Large intestine (tissue), 12 donors: ENCODE measurements at places on chromosomes 3 and 15. TPM values are rescaled to one million over a fixed set of nuclear protein-coding genes. Genes with fewer than 3 reads are reported as not detected.

DNA sequence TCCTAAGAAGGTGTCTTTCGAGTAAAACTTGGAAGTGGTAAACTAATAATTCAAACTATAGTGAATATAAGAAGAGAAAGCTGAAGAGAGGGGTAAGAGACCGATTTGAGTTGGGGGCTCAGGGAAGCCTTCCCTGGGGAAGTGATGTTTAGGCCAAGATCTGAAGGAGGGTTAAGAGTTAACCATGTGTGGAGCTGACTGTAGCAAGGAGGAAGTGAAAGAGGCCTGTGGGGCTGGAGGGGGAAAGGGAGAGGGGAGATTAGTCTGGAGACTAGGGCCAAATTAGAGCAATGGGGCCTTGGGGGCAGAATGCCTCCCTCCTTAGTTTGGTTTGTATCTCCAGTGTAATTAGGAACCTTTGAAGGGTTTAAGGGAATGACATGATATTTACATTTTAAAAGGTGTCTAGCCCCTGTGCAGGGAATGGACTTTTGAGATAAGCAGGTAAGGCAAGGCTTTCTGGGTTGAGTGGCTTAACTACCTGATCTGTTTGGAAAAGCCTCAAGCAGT is 2.2 kb downstream of the ZNF592 start:
- peaks cover 44% of the 10 kb centered on the region for H3K4me1 ChIP-seq
- peak overlapping the region; percentile 0 for H3K4me3 ChIP-seq
- no peaks in the 10 kb centered on the region for H3K27me3 ChIP-seq
- no peaks in the 10 kb centered on the region for H3K36me3 ChIP-seq

DNA sequence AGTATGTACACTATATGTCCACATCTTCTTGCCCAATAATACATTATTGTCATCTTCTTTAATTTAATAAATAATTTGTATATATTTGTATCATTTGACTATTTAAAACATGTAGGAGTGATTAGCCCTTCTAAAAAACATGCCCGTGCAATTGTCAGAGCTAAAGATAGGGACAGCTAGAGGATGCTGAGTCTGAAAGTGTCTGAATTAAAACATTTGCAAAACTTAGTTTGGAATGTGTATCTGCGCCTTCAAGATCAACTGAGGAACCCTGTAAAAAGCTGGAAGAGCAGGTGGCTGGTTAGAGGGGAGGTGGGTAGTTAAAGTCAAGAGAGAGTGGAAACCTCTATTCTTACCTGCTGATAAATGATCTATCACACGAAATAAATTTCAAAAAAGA is 4.7 kb downstream of the SLITRK3 start:
- no peak overlapping the region for H3K27ac ChIP-seq
- peaks cover 50% of the 10 kb centered on the region for H3K27me3 ChIP-seq
- no peaks in the 10 kb centered on the region for H3K36me3 ChIP-seq
- peaks cover 25% of the 10 kb centered on the region for H3K4me1 ChIP-seq
- no peak overlapping the region for H3K4me3 ChIP-seq

DNA sequence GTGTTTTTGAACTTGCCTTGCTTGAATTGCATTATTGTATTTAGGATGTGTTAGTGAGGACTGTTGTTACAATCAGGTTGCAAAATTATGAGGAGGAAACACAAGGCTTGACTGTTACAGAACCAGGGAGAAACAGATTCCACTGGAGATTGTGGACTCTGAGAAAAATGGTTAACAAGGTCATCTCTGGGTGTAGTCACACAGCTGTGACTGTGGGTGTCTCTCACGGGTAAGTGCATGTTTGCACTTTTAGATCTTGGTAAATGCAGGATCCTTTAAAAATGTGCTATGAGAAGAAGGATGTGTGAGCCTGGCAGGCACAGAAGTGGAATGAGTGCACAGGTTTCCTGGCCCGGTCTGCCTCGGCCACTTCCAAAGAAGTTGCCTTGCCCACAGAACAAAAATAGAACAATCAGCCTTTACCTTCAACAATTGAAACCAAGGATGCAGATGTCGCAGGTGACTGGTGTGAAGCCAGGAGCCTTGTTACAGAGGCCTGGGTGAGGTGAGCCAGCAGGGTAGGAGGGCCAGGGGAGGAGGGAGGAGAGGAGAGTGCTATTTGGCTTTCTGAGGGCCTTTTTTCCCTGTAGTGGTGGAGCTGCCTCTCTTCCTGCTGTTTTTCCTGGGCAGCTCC is 68.0 kb downstream of the ABHD5 start:
- DNase-seq = no peak
- peaks cover 47% of the 10 kb centered on the region for H3K4me1 ChIP-seq
- H3K36me3 ChIP-seq = no peaks in the 10 kb centered on the region
- peak overlapping the region; percentile 86 for H3K27ac ChIP-seq
- no peak overlapping the region for H3K4me3 ChIP-seq

DNA sequence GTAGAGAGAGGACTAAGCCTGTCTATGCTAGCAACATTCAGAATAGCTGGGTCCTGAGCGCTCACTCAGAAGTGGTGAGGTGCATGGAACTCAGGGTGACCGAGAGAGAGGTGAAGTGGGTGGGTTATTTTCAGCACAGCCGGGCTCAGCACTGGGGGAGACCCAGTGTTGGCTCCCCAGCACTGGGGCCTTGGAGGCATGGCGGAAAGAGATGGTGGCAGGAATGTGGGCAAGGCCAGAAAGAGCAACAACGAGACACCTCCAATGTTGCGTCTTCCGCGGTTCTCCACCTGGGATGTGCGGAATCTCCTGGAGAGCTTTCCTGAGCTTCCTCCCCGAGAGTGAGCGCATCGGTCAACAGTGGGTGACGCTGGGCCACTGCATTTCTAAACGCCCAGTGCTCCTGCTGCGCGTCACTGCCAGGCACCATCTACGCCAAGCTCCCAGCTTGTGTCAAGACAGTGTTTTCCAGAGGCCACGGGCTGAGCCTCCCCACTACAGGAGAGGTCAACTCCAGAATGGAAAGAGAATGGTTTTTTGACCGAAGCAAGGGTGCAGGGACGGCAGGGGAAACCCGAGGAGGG is 148.4 kb downstream of the ADAMTS17 start:
- no peak overlapping the region for H3K27ac ChIP-seq
- DNase-seq = no peak
- H3K36me3 ChIP-seq = no peaks in the 10 kb centered on the region

CHD2 gene
- polyA plus RNA-seq = 75.7 TPM

CP gene
- 0.57 TPM for polyA plus RNA-seq

- DNase-seq = no peak
- no peak overlapping the region for H3K27ac ChIP-seq
- no peaks in the 10 kb centered on the region for H3K4me1 ChIP-seq
- no peak overlapping the region for H3K4me3 ChIP-seq
- H3K36me3 ChIP-seq = peaks cover 7% of the 10 kb centered on the region
These were observed 36.5 kb downstream of the FAM98B start for GRCh38 chr15:38490242-38490922.

- H3K27ac ChIP-seq = no peak overlapping the region
- H3K4me3 ChIP-seq = no peak overlapping the region
These were observed 19.7 kb downstream of the TM4SF4 start for GRCh38 chr3:149494022-149494758.

GRCh38 chr15:33278816-33279612 is 31.8 kb upstream of the RYR3 start:
- H3K27ac ChIP-seq = no peak overlapping the region
- H3K4me3 ChIP-seq = no peak overlapping the region
- no peak for DNase-seq
- H3K4me1 ChIP-seq = no peaks in the 10 kb centered on the region
- H3K27me3 ChIP-seq = no peaks in the 10 kb centered on the region

DNA sequence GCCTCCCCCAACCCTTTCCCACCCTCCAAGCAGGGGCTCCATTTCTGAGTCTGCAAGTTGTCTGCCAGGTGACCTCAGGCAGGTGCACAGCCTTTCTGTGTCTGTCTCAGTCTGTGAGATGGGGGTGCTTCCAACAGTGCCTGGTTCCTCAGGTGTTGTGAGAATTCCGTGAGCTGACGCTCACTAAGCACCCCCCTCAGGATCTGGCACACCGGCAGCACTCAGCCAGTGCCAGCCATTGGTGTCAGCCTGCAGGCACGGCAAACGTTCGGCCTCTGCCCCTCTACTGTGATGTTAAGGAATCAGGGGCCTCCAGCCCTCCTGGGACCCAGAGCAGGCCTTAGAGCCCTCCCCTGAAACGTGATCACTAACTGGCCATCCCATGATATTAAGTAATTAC is 2.4 kb downstream of the KLF15 start:
- peaks cover 19% of the 10 kb centered on the region for H3K4me1 ChIP-seq
- H3K36me3 ChIP-seq = no peaks in the 10 kb centered on the region
- no peak for DNase-seq
- no peak overlapping the region for H3K27ac ChIP-seq
- no peak overlapping the region for H3K4me3 ChIP-seq
- peaks cover 26% of the 10 kb centered on the region for H3K27me3 ChIP-seq

DNA sequence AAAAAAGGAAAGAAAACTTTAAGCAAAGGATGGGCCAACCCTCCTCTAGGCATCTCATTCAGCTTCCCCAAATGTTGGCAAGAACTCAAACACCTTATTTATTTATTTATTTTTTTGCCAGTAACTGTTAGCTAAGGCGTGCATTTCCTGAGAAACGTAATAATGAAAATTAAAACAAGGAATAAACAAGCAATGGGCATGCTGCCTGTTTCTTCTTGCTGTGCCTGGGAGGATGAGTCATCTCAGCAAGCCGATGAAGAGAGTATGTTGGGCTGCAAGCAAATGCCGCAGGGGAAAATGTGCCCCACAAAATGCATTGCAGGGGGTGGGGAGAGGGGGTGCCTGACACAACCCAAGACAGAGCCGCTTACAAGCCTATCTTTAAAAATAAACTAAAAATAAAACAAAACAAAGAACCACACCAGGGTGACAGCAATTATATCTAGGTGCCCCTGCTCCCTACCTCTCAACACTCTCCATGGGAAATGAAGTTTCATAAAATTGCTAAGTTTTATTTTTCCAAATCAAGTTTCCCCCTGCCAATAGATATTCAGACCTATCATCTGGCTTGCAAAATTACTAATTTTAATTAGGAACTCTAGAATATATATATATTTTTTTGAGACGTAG is 40.3 kb downstream of the EIF4E3 start:
- no peak for DNase-seq
- no peaks in the 10 kb centered on the region for H3K36me3 ChIP-seq
- H3K27ac ChIP-seq = no peak overlapping the region
- H3K4me3 ChIP-seq = no peak overlapping the region
- no peaks in the 10 kb centered on the region for H3K27me3 ChIP-seq

DNA sequence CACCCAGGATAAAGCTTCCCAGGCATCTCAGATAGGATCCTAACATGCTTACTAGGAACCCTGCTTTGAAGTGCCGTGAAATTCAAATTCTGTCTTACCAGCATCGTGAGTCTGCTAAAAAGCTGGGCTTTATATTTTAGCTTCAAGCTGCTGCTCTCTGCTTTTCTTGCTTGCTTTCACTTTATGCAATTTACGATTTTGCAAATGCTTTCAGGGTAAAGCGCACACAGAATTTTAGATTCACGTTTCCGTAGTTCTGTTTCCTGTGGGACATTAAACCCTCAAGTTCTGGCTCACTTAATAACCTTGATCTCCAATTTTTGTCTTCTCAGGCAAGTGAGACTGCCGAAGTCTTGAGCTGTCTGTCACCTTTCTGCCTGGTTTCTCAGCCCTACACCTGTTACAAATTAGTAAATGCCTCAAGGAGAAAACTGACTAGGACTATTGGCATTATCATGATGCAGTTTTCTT is 170.5 kb upstream of the TGFBR2 start:
- no peak overlapping the region for H3K27ac ChIP-seq
- no peak for DNase-seq
- H3K4me3 ChIP-seq = no peak overlapping the region
- no peaks in the 10 kb centered on the region for H3K4me1 ChIP-seq
- H3K27me3 ChIP-seq = no peaks in the 10 kb centered on the region

GRCh38 chr15:62124176-62124972 is 40.7 kb downstream of the C2CD4B start:
- DNase-seq = peak; percentile 85
- no peak overlapping the region for H3K4me3 ChIP-seq
- peaks cover 20% of the 10 kb centered on the region for H3K4me1 ChIP-seq
- no peaks in the 10 kb centered on the region for H3K36me3 ChIP-seq
- no peaks in the 10 kb centered on the region for H3K27me3 ChIP-seq

- no peaks in the 10 kb centered on the region for H3K27me3 ChIP-seq
- no peak for DNase-seq
- peaks cover 68% of the 10 kb centered on the region for H3K36me3 ChIP-seq
- no peak overlapping the region for H3K27ac ChIP-seq
These were observed 4.4 kb downstream of the WDR73 start for GRCh38 chr15:84649706-84650105.

LDHAL6B gene
- polyA plus RNA-seq = 0.57 TPM

DNA sequence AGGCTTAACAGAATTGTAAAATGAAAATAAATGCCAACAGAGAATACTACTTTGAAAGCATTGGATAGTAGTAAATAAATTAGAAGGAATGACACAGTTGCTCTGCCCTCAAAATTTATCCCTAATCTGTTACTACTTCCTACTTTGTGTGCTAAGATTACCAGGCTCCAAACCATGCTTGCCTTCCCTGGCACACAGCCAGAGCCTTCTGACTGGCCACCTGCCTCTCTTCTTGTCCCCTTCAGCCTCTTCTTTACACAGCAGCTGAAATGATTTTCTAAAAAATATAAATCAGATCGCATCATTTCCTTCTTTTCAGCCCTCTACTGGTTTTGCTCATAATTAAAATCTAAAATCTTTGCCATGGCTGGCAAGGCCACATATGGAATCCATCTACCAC is 334.1 kb downstream of the FHIT start:
- H3K27ac ChIP-seq = no peak overlapping the region
- no peak overlapping the region for H3K4me3 ChIP-seq
- DNase-seq = no peak
- no peaks in the 10 kb centered on the region for H3K4me1 ChIP-seq
- H3K36me3 ChIP-seq = peaks cover 2% of the 10 kb centered on the region

LEKR1 gene
- polyA plus RNA-seq = 2.2 TPM

GRCh38 chr15:78850941-78851755 is 21.5 kb upstream of the MORF4L1 start:
- no peak overlapping the region for H3K4me3 ChIP-seq
- no peak for DNase-seq
- no peak overlapping the region for H3K27ac ChIP-seq
- no peaks in the 10 kb centered on the region for H3K4me1 ChIP-seq

SH3GL3 gene
- 4.7 TPM for polyA plus RNA-seq

DNA sequence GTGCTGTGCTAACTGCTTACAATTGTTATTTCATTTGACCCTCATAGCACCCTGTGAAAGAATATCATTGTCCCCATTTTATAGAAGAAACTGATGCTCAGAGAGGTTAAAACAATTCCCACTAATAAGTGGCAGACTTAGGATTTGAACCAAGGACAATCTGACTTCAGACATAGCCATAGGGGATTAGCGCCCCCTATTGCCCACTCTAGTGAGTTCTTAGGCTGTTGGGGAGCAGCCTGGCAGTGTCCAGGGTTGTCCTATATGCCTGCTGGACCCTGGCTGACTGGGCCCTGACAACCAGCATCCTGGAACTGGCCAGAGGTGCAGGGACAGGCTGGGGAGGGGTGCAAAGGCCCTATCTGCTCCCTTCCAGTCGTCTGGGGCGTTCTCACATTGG is 15.4 kb downstream of the DPH3 start:
- no peak overlapping the region for H3K4me3 ChIP-seq
- DNase-seq = no peak
- H3K36me3 ChIP-seq = no peaks in the 10 kb centered on the region
- H3K27ac ChIP-seq = no peak overlapping the region
- no peaks in the 10 kb centered on the region for H3K27me3 ChIP-seq
